ENCODE measurements at places on chromosomes 3 and 15. TPM values are rescaled to one million over a fixed set of nuclear protein-coding genes. Genes with fewer than 3 reads are reported as not detected.

MKRN2OS gene
- not detected for total RNA-seq

SLCO3A1 gene
- 8.5 TPM for total RNA-seq

IL17RE gene
- 11.5 TPM for total RNA-seq

ANKUB1 gene
- not detected for total RNA-seq

GNAT1 gene
- not detected for total RNA-seq

RASL12 gene
- 12.6 TPM for total RNA-seq

BCHE gene
- total RNA-seq = 0.33 TPM

CPN2 gene
- total RNA-seq = not detected
